GM18507 (cell line): ENCODE measurements at places on chromosomes 16 and 17.

DNA sequence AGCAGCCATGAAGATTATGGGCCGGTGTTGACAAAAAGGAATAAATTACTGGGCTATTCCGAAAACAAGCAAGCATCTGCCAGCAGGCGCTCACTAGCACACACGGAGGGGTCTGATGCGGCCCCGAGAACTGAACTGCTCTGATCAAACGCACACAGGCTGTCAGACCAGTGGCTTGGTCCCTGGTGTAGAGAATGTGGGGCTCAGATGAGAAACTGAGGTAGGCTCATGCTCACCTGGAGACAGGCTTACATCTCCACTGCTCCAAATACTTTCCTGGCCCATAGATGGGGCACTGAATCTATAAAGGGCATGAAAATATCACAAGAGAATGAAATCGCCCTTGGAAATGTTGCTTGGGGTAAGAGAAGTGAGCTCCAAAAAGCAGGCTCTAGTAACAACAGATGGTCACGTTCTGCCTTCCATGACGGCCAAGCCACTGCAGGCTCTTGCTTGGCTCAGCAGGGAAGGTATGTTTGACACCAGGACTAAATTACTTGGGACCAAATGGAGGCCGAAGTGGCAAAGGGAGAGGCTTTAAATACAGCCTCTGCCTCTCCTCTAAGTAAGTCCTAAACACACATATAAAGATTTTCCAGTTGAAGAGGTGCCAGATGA, 5.4 kb downstream of the ABR start:
- DNase-seq = no peak

DNA sequence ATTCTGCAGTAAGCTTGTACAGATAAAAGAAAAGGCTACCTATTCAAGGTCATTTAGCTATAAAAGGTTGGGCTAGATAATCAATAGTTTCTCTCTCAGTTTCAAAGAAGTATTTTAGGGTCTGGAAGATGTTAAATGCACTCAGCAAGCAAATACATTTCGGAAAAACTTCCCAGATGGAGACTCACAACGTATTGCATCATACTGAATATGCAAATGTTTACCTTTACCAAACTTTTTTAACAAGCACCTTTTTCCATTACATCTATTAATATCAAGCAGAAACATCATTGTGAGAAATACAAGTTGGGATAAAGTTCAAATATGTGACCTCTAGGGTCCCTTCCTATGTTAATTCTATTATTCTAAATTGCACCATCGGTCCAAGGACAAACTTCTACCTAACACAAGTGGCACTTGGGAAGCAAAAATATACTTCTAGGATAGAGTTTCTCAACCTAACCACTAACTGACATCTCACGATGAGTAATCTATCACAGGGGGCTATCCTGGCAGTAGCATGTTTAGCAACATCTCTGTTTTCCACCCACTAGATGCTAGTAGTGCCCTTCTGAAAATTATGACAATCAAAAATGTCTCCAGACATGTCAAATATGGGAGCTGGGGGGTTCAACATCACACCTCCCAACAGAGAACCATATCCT, 14.5 kb downstream of the KANSL1 start:
- no peak for DNase-seq

GRCh38 chr17:75364078-75364477, 41.4 kb downstream of the GRB2 start:
- DNase-seq = no peak

GRCh38 chr17:82241183-82241925, 12.5 kb downstream of the SLC16A3 start:
- no peak for DNase-seq
